Activated CD4-positive, alpha-beta memory T cell treated with anti-CD3 and anti-CD28 coated beads for 36 hours (primary cell): ENCODE measurements at places on chromosomes 5 and 9. TPM values are rescaled to one million over a fixed set of nuclear protein-coding genes. Genes with fewer than 3 reads are reported as not detected.
A peak's percentile ranks its signal among the peaks of the same experiment; 100 is the strongest.

- no peak for DNase-seq
Observed at GRCh38 chr5:4015709-4016108, 420.1 kb downstream of the IRX1 start.

DNA sequence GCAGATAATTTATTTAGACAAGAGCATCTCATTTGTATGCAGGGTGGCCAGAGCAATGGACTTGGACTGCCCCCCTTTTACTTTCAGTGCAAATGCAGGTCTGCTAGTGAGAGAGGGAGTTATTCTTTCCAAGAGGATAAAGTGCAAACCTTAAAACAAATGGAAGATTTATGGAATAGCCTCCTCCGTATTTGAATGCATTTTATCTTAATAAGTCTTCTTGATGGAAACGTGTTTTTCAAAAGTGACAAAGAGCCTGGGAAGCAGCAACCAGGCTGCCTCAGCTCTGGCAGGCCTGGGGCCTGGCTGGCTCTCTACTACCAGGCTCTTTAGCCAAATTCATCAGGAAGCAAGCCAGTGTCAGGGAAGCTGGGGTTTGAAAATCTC, 6.8 kb downstream of the NR2F1 start:
- no peak for DNase-seq

DNA sequence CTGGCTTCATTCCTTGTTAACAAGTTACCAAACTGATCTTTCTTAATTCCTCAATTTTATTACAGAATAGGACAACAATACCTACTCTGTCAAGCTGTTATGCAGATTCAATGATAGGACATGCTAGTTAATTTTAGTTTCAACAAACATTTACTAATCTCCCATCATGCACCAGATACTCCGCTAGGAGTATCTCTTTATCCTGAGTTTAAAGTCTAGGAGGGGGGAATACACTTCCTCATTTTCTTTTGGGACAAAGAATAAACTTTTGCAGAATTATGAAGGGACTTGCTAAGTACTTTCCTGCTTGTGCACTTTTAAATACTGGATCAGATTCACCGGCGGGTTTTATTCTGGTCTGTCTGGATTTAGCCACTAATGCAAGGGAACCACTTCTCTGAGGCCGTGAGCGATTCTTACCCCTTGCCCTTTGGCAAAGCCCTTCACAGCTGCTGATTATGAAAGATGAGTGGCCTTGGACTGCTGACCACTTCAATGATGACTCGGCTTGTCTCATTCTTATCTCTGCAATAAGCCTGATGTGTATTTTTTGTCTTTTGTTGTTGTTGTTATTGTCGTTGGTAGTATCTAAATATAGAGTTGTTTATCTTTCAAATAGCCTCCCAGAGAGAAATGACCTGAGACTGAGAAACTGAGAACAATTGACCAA, 73.9 kb downstream of the RMI1 start:
- DNase-seq, result no peak

DNA sequence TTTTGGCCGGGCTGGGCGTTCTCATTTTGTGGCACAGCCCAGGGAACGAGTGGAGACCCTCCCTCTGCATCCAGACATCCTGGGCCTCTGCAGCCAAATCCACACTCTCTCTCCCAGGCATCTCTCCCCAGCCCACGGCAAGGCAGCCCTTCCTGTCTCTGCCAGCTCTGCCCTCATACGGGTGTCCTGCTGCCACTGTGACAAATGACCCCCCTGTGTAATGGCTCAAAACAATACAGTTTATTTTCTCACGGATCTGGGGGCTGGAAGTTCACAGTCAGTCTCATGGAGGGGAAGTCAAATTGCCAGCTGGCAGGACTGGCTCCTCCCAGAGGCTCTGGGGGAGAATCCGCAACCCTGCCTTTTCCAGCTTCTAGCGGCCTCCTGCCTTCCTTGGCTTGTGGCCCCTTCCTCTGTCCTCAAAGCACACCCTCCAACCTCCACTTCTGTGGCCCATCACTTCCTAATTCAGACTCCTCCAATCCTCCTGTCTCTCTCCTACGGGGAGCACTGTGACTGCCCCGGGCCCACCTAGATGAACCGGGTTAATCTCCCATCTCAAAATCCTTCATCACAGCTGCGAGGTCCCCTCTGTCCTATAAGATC, 70.2 kb upstream of the COL5A1 start:
- peak; percentile 3 for DNase-seq

DNA sequence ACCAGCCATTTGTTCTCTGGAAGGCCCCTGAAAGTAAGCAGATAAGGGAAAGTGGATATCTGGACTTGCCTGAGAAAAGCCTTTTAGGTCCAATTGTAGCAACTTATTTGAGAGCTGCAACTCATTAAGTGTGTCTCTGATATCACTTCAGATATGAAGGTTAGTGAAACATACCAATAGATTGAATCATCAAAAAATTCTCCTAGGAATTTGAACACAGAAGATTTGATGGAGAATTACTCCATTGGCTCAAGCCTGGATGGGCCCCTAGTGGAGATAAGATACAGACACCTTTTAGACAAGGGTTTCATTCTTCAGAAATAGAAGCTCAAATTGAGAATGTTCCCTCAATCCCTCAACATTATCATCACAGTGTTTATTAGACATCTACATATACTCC, 356.7 kb downstream of the NDUFS4 start:
- DNase-seq, result no peak

DNA sequence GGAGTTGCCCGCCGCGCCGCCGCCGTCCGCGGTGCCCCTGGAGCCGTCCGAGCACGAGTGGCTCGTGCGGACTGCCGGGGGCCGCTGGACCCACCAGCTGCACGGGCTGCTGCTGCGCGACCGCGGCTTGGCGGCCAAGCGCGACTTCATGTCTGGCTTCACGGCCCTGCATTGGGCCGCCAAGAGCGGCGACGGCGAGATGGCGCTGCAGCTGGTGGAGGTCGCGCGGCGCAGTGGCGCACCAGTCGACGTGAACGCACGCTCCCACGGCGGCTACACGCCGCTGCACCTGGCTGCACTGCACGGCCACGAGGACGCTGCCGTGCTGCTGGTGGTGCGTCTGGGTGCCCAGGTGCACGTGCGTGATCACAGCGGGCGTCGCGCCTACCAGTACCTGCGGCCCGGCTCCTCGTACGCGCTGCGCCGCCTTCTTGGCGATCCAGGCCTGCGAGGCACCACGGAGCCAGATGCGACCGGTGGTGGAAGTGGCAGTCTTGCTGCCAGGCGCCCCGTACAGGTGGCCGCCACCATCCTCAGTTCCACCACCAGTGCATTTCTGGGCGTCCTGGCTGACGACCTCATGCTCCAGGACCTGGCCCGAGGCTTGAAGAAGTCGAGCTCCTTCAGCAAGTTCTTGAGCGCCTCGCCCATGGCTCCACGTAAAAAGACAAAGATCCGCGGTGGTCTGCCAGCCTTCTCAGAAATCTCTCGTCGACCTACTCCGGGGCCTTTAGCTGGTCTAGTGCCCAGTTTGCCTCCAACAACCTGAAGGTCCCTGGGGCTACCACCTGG, 1.6 kb downstream of the SOWAHA start:
- DNase-seq, result no peak

- DNase-seq, result no peak
Observed at GRCh38 chr9:133793471-133793870, 55.3 kb upstream of the SARDH start.

- DNase-seq, result no peak
Observed at GRCh38 chr9:92001244-92001643, 51.2 kb upstream of the ROR2 start.

- no peak for DNase-seq
Observed at GRCh38 chr5:44708602-44709001, 100.1 kb upstream of the MRPS30 start.

DNA sequence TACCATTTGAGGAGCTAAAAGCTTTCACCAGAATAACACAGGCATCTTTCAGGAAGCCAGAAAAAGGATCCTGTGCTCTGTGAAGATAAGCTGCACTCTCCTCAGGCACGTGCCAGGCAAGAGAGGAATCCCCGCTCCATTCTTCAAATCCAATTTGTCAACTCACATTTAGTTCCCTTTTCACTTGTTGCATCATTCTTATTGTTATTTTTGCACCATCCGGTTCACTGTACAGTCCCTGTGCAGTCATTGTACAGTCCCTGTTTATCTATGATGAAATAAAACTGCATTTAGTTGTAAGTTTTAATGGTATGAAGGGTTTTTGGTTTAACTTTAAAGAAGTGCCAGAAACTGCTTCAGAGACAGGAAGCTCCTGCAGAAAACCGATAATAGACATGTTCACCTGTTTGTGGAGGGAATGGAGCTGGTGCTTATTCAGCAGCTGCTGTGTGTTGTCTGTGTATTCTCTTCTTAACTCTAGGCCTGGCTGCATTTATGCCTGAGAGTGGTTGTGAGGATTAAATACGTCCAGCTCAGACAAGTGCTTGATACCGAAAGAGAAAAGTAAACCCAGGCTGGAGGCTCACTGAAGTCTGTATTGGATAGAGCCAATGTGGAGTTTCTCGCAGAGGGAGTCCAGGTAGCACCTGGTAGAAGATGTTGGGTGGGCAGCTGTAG, 22.4 kb downstream of the IFNW1 start:
- DNase-seq, result no peak

DNA sequence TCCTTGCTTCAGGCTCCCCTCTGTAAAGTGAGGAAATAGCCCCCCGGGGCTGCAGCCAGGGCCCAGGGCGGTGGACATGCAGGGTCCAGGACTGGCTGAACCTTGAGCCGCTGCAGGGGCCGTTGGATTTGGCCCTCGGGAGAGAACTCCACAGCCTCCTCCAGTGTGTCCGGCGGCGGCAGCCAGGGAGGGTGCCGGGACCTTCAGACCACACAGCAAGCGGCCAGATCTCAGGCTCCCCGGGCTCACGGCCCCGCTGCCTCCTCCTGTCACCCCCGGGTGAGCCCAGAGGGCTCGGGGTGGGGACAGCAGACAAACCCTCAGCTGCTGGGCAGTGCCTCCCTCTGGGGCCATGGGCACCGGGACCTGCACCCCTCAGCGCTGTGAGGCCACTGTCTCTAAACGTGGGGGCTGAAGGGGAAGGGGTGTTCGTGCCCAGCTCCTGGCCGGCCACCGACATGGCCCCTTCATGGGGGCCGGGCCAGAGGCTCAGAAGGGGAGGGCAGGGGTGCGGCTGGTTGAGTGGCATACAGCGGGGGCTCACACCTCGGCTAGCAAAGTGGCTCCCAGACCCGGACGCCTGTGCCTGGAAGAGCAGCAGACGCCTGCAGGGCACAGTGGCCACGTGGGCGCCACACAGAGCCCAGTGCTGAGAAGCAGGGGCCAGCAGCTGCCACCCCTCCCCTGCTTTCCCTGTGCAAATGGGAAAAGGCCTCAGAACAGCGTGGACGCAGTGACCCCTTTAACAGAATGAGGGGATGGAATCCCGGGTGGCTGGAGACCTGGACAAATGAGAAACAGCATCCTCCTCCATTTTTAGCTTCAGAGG, 19.7 kb downstream of the SLC9A3 start:
- no peak for DNase-seq

DNA sequence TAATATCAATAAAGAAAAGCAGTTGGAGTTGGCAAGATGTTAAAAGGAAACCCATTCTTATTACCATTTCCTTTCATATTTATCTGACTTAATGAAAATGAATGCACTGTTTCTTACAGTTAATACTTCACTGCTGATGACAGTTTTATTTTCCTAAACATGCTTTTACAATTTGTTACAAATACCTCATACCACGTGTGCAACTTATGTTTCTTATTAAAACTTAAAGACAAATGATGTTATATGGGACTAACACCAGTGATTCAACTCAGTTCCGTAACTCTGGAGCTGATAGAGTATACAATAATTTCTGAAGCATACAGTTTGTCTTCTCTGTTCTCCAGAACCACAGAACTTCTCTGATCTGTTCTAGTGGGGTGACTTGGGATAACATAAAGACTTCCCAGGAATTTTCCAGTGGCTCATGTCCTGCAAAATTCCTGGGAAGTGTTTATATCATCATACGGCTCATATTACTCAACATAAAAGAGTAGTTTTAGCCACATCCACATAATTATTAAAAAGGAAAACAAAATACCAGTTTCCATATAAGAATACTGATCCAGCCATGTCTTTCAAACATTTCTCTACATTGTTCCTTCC, 1259.0 kb upstream of the C9orf72 start:
- no peak for DNase-seq

Gene NMUR2
- not detected for total RNA-seq

Gene DIRAS2
- not detected for total RNA-seq

Gene GRIA1
- total RNA-seq, result not detected

Gene PIP5KL1
- 2.9 TPM for total RNA-seq

Gene SPAAR
- not detected for total RNA-seq

Gene NTNG2
- total RNA-seq, result 0.77 TPM

Gene CSF1R
- 0.41 TPM for total RNA-seq

Gene WDR38
- not detected for total RNA-seq
